Activated CD8-positive, alpha-beta memory T cell treated with anti-CD3 and anti-CD28 coated beads for 36 hours (primary cell): ENCODE measurements at places on chromosomes 4 and X. TPM values are rescaled to one million over a fixed set of nuclear protein-coding genes. Genes with fewer than 3 reads are reported as not detected.

Gene RIBC1
- 0.65 TPM for total RNA-seq

Gene TMEM192
- 16.1 TPM for total RNA-seq

Gene CXorf49B
- total RNA-seq, result not detected

Gene ZNF157
- total RNA-seq, result 0.96 TPM

Gene FGF2
- 1.6 TPM for total RNA-seq

Gene FATE1
- total RNA-seq, result not detected

Gene MAGEA11
- total RNA-seq, result not detected

Gene MCF2
- 0.11 TPM for total RNA-seq

Gene CPLX1
- total RNA-seq, result 0.15 TPM

Gene PRSS12
- total RNA-seq, result not detected

Gene HPSE
- 7.6 TPM for total RNA-seq

Gene MTTP
- total RNA-seq, result not detected

Gene RNF212
- total RNA-seq, result 1.1 TPM

Gene GRIA3
- not detected for total RNA-seq

Gene UGDH
- total RNA-seq, result 29.2 TPM

Gene UGT2B17
- total RNA-seq, result not detected

Gene MAGEC2
- not detected for total RNA-seq

Gene ASB9
- total RNA-seq, result 0.23 TPM

Gene MAGEB1
- not detected for total RNA-seq

Gene FOXR2
- not detected for total RNA-seq

Gene FAM156A
- 24.0 TPM for total RNA-seq

Gene MAGEE2
- total RNA-seq, result not detected

Gene CLTRN
- 0.67 TPM for total RNA-seq

Gene SLC7A11
- 1.7 TPM for total RNA-seq

Gene SERTM2
- not detected for total RNA-seq

Gene HHIP
- not detected for total RNA-seq

Gene PDHA2
- not detected for total RNA-seq

Gene OTC
- not detected for total RNA-seq

Gene GABRG1
- total RNA-seq, result not detected

Gene EDA2R
- 0.84 TPM for total RNA-seq

Gene AWAT2
- total RNA-seq, result not detected

Gene BMP15
- not detected for total RNA-seq

Gene GAB3
- total RNA-seq, result 6.0 TPM

Gene RPL34
- total RNA-seq, result 1,397 TPM

Gene PDCL2
- not detected for total RNA-seq

Gene ZNF732
- total RNA-seq, result not detected

Gene FBXW7
- 38.9 TPM for total RNA-seq

Gene MAPK10
- total RNA-seq, result not detected

Gene TMEM154
- 17.7 TPM for total RNA-seq

Gene GAGE13
- not detected for total RNA-seq

Gene CDS1
- not detected for total RNA-seq

Gene ZIC3
- total RNA-seq, result not detected

Gene TMPRSS11F
- total RNA-seq, result not detected

Gene UPF3B
- total RNA-seq, result 19.9 TPM

Gene VCX3A
- not detected for total RNA-seq

Gene CSAG2
- total RNA-seq, result not detected

Gene NHS
- 12.5 TPM for total RNA-seq

Gene CXorf49
- total RNA-seq, result not detected

Gene CT45A1
- not detected for total RNA-seq

Gene F11
- not detected for total RNA-seq

Gene DKK2
- total RNA-seq, result not detected

Gene AREG
- total RNA-seq, result 0.65 TPM

Gene L1CAM
- total RNA-seq, result 0.19 TPM

Gene PAK3
- 0.15 TPM for total RNA-seq

Gene ASMT
- total RNA-seq, result 2.9 TPM
